ENCODE measurements at places on chromosomes 2 and 18.

GRCh38 chr2:113089916-113090315 lies 22.1 kb downstream of the IL1F10 start:
- DNase-seq, result no peak

DNA sequence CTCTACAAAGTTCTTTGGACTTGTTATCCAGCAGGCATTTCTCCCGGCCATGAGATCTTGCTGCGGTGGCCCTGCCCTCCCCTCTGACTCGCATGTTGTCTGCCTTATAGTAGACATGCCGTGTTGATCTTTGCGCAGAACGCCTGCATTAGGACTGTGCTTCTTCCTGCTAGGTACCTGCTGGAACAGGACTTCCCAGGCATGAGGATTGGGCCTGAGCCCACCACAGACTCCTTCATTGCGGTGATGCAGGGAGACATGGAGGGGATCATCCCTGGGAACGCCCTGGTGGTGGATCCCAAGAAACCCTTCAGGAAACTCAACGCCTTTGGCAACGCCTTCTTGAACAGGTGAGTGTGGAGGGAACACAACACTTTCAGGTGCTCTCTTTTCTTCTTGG lies 10.1 kb downstream of the EHD3 start:
- no peak for DNase-seq

DNA sequence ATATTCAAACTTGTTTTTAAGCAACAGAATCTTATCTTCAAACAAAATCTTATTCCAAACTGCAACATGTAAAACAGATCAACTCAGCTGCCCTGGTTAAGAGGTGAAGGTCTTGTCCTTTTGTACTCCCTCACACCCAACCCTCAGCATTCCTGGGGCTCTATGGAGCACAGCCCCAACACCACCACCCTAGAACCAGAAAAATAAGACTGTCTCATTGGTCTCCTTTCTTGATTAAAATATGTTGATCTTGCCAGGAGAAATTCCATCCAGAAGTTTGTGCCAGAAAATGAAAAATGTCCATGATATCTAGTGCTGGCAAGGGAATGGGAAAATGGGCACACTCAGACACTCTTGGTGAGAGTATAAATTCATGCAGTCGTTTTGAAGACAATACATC lies 62.1 kb upstream of the TMEM17 start:
- no peak for DNase-seq

- DNase-seq, result no peak
These were observed 3.2 kb downstream of the CNNM3 start for GRCh38 chr2:96819128-96819875.

DNA sequence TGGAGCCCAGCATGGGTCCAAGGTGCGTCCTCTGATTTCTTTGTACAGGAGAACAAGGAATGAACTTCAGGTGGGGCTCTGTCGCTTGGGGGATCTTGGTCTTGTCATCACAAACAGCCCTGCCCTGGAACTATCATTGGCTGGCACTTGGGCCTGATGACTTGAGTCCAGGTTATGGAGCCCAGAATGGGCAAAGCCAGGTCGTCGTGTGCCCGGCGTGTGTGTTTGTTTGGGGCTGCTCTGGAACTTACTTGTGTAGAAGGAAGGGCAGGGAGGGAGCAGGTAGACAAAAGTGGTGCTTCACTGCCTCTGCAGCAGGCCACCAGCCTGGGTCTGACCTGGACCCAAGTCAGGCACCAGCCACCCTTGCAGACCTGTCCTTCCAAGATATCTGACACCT lies 306.3 kb upstream of the HS6ST1 start:
- no peak for DNase-seq

DNA sequence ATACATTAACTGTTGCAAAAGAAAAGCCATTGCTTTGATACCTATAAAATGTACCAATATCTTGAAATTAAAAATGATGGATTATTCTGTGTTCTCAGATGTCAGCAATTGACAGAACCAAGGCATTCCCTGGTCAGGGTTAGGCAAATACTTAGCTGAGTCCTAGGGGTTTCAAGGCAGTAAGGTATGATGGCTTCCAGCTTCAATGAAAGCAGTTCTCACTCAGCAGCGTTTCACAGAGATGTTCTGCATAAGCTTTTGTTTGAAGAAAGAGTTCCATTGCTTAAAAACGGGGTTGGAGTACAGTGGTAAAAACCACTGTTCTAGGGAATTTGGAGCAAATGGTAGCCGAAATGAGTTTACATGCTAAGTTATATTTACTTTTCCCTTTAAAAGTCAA lies 17.0 kb upstream of the KANSL1L start:
- no peak for DNase-seq

DNA sequence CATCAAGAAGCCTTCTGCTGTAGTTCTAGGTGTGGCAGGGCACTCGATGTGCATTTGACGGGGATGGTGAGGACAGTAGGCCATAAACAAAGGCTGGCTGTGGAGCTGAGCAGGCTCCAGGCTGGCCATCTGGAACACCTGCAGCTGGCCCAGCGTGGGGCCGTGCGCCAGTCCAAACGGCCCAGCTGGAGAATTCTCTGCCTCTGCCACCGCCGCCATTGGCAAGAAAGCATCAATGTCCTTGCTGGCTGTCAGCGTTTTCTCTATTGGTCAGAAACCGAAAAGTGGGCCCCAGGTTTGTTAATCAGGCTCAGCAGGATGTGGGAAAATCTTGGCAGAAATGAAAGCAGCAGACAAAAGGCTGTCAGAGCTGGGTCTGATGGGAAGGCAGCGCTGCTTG lies 24.0 kb upstream of the CTIF start:
- DNase-seq, result no peak

DNA sequence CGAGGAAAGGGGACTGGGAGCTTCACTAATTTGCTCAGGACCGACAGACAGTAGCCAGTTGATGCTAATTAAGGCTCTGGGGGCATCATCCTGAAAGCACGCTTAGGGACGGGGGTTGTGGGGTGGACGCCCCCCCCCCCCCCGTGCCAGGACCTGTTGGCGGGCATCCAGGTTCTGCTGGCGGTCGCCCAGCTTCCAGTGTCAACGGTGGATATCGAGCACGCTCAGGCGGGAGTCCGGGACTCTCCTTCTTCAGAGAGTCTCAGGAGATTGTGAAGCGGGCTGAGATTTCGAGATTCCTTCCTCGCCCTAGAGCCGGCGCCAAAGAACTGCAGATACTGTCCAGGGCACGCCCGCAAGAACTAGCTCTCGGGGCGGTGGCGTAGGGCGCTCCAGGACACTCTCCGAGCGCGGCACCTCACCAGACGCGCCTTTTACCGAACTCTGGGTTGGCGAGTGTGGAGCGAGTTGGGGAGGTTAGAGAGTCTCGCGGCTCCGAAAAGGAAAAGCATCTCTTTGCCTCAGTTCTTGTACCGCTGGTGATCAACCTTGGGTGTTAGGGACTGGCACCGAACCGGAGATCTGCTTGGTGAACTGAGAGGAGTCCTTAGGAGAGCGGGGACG lies 5.6 kb downstream of the RAX start:
- no peak for DNase-seq

- DNase-seq, result no peak
These were observed 17.6 kb upstream of the SPATS2L start for GRCh38 chr2:200288670-200289429.

GRCh38 chr18:35778850-35779627 lies 193.4 kb upstream of the RMP24 start:
- DNase-seq, result no peak

DNA sequence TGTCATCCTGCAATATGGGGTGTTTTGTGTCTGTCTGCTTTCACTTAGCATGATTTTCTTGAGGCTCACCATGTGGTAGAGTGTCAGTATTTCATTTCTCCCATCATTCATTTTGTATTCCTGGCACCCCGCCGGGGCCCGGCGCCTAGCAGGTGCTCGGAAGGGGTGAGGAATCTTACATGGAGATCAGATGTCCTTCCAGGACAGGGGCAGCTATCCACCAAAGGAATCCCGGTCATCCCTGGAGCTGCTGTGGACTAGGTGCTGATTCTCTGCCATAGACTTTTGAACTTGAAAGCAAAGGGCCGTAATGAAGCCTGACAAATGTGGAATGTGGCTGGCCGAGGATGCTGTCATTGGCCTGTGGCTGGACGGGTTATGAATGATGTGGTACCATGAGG lies 2.4 kb downstream of the PRELID3A start:
- no peak for DNase-seq

- DNase-seq, result no peak
These were observed 42.0 kb upstream of the MYL1 start for GRCh38 chr2:210356944-210357343.

All from stimulated activated naive CD4-positive, alpha-beta T cell treated with Interleukin-2 at 50 U/mL for 16 hours (primary cell).